Activated CD4-positive, CD25-positive, alpha-beta regulatory T cell treated with anti-CD3 and anti-CD28 coated beads, Interleukin-2, amount 50 U/mL, for 16 hours (primary cell): ENCODE measurements at places on chromosomes 7 and 10.

DNA sequence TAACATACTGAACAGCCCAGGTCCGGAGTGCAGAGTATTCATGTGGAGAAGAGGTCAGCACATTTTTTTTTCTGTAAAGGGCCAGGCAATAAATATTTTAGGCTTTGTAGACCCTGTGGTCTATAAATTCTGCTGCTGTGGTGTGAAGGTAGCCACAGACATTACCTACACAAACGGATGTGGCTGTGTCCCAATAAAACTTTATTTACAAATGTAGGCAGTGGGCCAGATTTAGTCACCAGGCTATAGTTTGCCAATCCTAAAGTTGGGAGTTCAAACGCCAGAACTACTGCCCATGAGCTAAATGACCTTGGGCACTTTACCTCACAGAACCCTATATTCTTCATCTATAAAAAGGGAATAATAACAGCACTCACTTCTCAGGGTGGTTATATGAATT is 13.4 kb downstream of the FAM53B start:
- no peak for DNase-seq

GRCh38 chr7:31068006-31068675 is 16.0 kb downstream of the ADCYAP1R1 start:
- DNase-seq: no peak

DNA sequence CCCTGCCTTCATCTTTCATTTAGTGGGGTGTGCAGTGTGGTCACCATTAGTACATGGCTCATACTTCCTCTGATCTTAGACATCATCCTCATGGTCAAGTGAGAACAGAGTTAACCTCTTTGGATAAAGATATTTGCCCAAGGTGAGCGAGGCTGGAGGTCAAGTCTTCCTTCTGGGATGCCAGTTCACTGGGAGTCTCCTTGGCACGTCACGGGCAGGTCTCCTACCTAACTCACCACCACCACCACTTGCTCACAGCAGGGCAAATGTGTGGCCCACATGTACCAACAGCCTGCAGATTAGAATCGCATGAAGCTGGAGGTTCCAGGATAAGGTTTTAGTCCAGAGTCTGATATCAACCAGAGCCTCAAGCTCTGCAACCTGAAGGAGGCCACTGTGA is 164.6 kb downstream of the USP6NL start:
- DNase-seq: no peak

GRCh38 chr10:72906446-72906845 is 12.9 kb downstream of the OIT3 start:
- no peak for DNase-seq
